ENCODE measurements at places on chromosomes 11 and 22.

DNA sequence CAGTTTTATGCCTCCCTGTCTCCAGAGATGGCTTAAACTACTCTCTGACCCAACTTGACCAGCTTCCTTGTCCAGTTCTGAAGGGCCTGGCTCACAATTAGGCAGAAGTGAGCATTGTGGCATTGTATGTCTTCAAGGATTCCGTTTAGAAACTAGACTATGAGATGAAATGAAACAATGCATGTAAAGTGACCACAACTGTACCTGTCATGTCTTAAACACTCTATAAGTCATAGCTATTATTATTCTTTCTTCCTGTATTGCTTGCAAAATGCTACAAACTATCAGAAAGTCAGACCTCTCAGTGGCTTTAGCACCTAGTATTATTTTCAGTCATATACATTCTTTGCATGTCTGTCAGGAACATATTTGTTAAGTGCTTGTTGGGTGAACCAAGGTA lies 127.9 kb upstream of the MTMR2 start:
- DNase-seq: no peak

GRCh38 chr22:20867179-20868024 lies 8.6 kb downstream of the SNAP29 start:
- peak; percentile 81 for DNase-seq

DNA sequence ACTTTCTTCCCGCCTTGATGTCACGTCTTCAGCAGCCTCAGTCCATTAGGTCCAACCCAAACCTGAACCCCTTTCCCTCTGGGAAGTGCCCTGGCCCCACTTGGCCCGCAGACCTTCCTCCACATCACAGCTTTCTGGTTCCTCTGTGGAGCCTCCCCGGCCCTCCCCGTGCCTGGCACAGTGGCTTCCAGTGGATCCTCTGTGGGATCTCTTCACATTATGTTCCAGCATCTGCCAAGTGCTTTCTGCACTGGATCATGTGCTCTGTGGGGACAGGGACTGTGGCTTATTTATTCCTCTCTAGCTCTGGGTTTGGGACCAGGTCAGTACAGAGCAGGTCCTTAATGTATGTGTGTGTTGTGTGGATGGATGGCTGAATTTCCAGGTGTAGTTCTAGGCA lies 30.9 kb downstream of the POLR3H start:
- no peak for DNase-seq

DNA sequence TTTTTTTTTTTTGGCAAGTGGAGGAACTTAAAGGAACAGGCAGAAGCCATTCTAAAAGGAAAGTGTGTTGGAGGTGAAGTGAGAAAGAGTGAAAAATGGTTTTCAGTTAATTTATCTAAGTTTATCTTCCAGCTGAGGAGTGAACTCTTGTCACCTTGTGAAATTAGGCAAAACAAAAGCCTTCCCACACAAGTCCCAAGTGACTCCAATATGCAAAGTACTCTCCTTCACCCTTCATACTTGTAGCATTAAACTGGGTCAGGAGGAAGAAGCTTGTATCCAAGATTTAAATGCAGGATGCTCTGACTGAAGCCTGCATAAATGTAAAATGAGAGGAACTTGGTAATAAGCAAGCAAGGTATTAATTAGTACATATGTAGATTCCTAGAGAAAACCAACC lies 796.8 kb downstream of the DLG2 start:
- no peak for DNase-seq

GRCh38 chr22:23775779-23776375 lies 3.2 kb downstream of the MMP11 start:
- no peak for DNase-seq

DNA sequence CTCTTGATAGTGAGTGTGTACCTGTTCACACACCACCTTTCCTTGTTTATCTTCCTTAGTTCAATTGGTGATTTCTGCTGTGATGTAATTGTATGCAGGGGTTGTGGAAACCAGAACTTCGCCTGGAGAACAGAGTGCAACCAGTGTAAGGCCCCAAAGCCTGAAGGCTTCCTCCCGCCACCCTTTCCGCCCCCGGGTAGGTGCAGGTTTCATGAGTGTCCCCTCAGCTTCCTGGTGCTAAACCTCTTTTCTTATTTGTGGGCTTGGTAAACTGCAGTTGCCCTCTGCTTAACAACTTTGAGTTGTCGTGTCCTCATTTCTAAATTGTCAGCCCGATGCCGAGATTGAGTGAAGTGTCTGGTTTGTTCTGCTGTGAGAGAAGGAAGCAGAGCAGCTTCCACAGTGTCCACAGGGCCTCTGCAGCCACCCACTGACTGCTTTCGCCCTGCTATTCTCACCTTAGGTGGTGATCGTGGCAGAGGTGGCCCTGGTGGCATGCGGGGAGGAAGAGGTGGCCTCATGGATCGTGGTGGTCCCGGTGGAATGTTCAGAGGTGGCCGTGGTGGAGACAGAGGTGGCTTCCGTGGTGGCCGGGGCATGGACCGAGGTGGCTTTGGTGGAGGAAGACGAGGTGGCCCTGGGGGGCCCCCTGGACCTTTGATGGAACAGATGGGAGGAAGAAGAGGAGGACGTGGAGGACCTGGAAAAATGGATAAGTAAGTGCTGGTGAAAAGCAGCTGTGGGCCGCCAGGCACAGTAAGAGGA lies 7.1 kb upstream of the GAS2L1 start:
- no peak for DNase-seq

DNA sequence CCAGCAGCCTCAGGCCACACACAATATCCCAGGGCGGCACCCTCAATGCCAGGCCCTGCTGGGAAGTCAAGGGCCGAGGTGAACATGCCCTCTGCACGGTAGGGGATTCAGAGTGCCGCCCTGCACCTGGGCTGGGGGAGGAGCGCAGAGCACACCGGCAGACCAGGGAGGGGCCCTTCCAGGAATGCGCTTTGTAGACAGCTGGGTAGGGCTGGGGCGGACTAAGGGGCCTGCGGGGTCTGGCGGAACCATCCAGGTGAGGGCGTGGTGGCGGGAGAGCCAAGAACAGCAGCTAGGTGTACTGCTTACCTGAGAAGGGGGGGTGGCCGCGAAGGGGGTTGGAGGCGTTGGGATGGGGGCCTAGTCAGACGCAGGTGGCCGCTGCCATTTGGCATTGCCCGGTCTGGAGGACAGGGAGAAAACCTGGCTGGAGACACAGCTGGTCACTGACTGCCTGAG lies 26.0 kb downstream of the DUSP8 start:
- no peak for DNase-seq

- no peak for DNase-seq
Measured at GRCh38 chr11:102230911-102231310, 86.4 kb upstream of the BIRC3 start.

GRCh38 chr11:16713594-16713993 lies 24.9 kb upstream of the C11orf58 start:
- no peak for DNase-seq

DNA sequence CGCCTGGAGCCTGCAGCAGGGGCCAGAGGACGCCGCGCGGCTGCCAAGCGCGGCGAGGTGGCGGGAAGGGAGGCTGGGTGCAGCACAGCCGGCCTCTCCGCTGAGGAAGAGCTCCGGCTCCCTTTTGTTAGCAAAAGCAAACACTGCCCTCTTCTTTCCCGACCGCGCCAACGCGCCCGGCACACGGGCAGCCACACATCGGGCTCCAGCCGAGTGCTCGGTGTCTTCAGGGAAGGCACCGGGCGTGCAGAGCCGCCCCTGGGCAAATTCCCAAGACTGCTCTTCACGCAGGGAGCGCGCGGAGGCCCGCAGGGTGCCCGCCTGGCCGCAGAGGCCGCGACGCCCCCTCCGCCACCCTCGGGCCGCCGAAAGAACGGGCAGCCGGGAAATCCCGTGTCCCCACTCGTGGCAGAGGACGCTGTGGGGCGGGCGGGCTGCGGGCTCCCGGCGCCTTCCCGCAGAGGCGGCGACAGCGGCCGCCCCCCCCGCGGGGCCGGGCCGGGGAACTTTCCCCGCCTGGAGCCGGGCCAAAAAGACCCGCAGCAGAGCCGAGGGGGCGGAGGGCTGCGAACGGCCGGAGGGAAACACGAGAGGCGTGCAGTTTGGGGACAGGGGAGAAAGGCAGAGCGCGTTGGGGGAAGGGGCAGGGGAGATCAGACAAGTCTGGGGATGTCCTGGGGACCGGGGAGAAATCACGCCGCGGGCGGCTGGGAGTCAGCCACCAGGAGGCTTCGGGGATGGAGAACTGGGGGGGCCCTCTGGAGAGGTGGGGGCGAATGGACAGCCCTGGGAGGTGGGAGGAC lies 931 bp downstream of the CADM1 start:
- no peak for DNase-seq

DNA sequence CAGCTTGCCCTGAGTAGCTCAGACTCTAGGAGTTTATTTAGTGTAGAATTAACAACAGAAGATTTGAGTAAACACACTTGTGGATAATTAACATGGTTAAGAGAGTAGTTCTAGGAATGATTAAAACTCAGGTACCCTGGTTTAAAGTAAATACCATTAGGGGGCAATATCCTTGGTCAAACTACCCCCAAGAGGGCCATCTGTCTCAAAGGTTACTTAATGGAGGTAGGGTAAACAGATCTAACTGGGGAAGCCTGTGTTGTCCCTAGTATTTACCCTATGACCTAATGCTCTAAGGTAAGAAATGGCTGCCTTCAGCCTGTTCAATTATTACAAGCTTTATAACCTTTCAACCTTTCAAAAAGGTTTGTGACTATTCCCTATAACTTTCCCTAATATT lies 10.6 kb upstream of the GLYATL1 start:
- no peak for DNase-seq

DNA sequence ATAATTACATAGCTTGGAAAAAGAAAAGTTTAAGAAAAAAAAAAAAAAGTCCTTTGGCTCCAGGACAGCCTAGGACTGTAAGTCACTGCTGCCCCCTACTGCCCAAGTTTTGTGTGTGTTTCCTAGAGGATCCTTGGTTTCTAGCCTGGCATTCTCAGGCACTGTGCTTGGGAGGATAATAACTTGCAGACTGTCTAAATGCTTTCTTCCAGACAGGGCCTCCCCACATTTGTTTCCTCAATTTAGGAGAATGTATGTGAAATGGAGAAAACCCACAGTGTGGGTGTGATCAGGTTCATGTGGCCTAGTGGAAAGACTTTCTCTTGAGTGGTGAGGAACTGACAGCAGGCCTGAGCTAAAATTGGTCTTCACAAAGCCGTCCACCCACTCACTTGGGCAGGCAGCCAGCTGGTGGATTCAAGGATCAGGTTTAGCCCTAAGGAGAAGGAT lies 191.0 kb downstream of the NAV2 start:
- DNase-seq: peak; percentile 13

GRCh38 chr11:16347928-16348685 lies 8.2 kb downstream of the SOX6 start:
- no peak for DNase-seq

GRCh38 chr11:111945198-111945597 lies 8.1 kb downstream of the DIXDC1 start:
- no peak for DNase-seq

- DNase-seq: no peak
Measured at GRCh38 chr11:117876059-117876340, 458 bp downstream of the FXYD6 start.

DNA sequence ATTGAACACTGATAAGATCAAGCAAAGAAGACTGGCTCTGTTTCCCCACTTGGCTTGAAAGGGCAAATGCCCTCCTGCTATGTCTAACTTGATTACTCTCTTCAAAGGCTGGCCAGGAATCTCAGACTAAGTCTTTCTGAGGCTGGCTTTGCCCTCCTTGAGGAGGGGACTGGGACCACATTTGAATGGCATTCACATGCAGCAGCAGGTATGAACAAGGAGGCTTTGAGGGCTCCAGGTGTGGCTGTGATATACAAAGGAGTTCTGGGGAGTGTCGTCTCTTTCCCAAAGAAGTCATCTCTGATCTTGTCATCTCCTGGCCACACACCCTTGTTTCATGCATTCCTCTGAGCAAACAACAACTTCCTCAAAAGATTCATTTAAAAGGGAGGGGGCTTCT lies 130.8 kb downstream of the ARL14EP start:
- no peak for DNase-seq

DNA sequence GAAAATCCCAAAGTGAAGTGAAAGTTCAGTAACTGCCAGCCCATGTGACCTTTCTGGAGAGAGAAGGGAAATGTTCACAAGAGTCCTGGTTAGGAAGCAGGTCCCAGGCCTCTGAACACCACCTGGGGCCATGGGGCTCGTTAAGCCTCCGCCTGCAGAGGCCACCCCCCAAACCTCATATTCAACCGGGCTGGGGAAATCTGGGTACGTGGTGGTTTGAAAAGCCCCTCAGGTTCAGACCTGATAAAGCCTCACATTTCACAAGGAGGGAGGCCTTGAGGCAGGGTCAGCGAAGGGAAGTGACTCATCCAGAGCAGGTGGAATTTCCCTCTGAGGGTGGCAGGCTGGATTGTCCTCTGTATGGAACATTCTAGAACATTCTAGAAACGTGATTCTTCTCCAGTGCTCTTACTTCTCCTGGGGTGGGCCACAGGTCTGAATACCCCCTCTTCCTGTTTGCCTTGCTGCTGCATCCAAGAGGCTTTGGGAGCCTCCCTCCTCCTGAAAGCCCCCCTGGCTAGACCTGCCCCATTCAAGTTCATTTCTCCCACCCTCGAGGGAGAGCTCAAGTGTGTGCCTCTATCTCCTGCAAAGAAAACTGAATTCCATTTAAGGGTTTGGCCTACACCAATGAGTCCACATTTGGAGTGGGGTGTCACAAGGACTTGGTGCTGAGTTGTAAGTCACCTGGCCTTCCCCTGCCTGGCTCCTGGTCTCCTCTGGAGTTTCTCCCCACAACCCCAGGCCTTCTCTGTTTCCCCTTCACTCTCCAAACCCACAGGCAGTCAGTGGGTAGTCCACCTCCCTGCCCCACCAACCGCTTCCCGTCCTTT lies 6.3 kb downstream of the FXYD2 start:
- DNase-seq: peak; percentile 84

GRCh38 chr11:126698576-126698975 lies 302.0 kb downstream of the KIRREL3 start:
- DNase-seq: no peak

DNA sequence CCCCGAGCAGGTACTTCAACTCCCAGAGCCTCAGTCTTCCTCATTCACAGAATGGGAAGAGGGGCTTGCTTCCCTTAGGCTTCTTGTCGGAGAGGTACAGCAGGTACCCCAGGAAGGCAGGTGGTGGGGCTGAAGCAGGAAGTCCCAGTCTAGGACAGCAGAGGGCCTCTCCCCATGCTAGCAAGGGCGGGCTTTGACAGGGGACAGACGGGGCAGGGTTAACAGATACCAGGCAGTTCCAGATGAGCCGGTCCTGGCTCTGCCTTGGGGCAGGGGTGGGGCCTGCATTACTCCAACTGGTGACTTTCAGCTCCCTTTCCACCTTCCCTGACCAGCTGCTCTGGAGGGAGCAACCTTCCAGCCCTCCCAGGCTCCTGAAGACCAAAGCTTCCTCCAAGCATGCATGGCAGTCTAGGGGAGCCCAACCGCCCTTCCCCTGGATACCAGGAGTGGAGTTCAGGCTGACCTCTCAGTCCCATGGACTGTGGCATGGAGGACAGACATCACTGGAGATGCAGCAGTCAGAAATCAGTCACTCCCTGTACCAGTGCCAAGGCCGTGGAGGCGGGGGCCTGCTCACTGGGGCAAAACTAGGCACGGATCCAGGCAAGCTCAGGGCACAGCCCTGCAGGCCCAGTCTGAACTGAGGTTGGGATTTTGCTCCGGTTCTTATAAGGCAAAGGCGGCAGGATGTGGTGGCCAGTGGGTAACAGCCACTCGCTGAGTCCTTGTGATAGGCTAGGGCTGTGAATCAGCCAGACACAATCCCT lies 60.5 kb downstream of the NAT10 start:
- DNase-seq: no peak

GRCh38 chr22:16949561-16949960 lies 58.5 kb downstream of the GAB4 start:
- no peak for DNase-seq
